ENCODE measurements at places on chromosomes 3 and 15. TPM values are rescaled to one million over a fixed set of nuclear protein-coding genes. Genes with fewer than 3 reads are reported as not detected.
A peak's percentile ranks its signal among the peaks of the same experiment; 100 is the strongest.

DNA sequence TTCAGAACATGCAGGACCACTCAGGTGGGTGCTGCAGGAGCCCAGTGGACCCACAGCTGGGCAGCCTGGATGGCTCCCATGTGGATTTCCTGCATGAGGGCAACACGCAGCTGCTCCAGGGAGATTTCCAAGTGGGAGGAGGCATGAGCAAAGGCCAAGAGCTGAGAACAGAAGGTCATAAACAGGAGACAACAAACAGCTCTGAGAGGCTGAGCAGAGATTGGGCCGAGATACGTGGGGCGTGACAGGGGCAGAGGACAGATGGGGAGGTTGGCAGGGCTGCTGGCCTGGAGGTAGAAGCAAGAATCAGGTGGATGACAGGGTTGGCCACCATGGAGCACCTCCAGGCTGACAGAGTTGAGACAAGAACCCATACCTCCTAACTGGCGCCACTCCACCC lies 2.9 kb downstream of the PHGR1 start:
- H3K4me3 ChIP-seq, result no peak overlapping the region
- H3K4me1 ChIP-seq, result peaks cover 4% of the 10 kb centered on the region
- H3K27ac ChIP-seq, result no peak overlapping the region
- no peak for DNase-seq
- H3K27me3 ChIP-seq, result no peaks in the 10 kb centered on the region

GRCh38 chr3:56825567-56826438 lies 24.1 kb upstream of the ARHGEF3 start:
- no peak for DNase-seq
- no peaks in the 10 kb centered on the region for H3K4me1 ChIP-seq
- H3K27ac ChIP-seq, result no peak overlapping the region
- no peak overlapping the region for H3K4me3 ChIP-seq
- no peaks in the 10 kb centered on the region for H3K27me3 ChIP-seq

DNA sequence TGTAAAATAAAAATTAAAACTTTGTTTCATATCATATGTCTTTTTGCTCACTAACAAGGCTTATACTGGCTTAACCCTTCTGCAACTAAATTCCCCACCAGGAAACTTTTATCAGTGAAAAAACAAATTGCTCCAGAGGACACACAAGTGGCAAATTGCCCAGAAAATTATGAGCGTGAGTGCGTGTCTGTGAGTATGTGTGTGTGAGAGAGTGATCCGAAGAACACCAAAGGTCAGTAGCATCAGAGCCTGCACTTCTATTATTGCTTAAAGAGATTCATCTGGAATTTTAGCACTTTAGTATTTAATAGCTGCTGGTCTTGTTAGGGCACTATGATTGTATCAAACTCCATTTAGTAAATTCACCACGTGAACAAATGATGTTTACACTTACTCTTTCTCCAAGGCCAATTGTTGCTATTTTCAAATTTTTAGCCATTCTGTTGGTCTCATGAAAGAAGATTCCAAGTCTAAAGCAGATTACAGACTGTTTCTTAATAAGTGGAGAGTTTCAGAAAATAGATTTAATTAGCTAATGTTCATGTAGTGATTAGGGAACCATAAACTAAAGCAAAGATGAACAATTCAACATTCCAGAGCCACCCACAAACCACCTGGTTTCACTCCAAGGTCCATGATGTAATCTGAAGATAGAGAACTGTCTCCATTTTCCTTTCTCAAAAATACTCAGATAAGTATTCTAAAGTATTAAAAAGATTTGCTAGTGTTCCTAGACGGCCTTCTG lies 91.1 kb upstream of the IL12A start:
- no peaks in the 10 kb centered on the region for H3K36me3 ChIP-seq
- no peak overlapping the region for H3K27ac ChIP-seq
- H3K4me1 ChIP-seq, result no peaks in the 10 kb centered on the region
- no peaks in the 10 kb centered on the region for H3K27me3 ChIP-seq

DNA sequence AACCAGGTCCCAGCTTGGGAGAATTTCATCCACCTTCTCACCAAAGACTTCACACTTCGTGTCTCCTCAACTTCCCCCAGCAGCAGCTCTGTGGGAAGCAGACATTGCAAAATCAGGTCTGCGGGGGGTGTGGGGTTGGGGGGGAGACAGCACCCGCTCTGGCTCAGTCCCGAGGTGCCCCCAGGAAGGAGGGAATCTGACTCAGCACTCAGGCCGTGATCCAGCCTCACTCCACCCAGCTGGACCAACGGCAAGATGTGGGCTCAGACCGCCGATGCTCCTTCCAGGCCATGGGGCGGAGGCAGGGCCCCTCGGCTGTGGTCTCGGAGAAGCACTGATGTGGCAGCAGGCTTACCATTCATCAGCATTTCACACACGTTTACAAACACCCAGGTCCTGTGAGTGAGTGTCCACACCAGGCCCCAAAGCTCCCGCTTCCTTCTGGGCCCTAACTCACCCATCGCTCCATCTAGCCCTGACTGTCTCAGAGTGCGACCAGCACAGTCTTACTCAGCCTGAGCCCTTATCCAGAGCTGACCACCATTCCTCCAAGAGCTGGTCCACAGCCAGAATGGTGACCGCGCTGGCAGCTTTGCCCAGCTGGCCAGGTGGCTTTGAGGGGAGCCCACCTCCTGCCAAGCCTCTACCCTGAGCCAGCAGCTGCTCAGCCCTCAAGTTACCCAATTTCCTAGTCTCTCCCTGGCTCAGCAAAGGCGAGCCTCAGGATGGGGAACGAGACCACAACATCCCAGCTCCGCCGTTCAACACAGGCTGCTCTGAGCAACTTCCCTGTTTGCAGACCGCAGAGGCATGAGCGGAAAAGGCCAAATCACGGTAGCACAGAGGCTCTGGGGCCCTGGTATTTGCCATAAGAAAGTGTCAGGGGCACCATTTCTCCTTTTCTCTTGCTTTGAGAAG lies 3.3 kb downstream of the STAB1 start:
- no peaks in the 10 kb centered on the region for H3K36me3 ChIP-seq
- no peak overlapping the region for H3K4me3 ChIP-seq
- H3K27ac ChIP-seq, result no peak overlapping the region
- no peaks in the 10 kb centered on the region for H3K4me1 ChIP-seq
- no peaks in the 10 kb centered on the region for H3K27me3 ChIP-seq
- no peak for DNase-seq

- no peak for DNase-seq
- H3K4me3 ChIP-seq, result no peak overlapping the region
- no peaks in the 10 kb centered on the region for H3K27me3 ChIP-seq
- H3K4me1 ChIP-seq, result no peaks in the 10 kb centered on the region
- H3K27ac ChIP-seq, result no peak overlapping the region
These were observed 361.2 kb downstream of the DIPK2A start for GRCh38 chr3:144332868-144333267.

DNA sequence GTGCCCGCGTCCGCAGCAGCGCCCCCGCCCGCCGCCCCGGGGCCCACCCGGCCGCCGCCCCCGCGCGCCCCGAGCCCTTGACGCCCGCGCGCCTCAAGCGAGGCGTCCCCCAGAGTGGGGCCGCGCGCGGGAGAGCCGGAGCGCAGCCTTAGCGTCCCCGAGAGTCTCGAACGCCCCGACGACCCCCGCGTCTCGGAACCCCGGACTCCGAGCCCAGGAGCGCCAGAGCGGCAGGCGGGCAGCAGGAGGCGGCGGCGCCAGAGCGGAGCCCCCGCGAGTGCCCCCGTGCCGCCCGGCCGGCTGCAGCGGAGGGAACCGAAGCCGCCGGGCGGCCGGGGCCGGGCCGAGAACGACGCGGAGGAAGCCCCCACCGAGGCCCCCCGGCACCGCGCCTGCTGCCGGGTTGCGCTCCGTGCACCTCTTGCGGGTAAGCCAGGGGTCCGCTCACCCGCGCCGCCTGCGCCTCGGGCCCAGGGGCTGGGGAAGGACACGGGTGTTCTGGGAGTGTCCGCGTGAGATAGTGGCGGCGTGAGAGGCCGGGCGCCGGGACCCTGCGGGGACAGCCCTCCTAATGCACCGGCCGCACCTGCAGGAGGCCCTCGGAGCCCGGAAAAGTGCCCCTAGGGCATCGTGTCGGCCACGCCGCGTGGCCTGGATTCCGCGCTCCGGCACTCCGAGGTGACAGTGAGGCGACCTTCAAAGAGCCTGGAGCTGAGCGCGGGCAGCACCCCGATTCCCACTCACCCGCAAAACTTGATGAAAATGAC lies 52.0 kb upstream of the ULK4 start:
- no peaks in the 10 kb centered on the region for H3K27me3 ChIP-seq
- H3K4me1 ChIP-seq, result no peaks in the 10 kb centered on the region
- H3K36me3 ChIP-seq, result no peaks in the 10 kb centered on the region
- H3K27ac ChIP-seq, result peak overlapping the region; percentile 69

DNA sequence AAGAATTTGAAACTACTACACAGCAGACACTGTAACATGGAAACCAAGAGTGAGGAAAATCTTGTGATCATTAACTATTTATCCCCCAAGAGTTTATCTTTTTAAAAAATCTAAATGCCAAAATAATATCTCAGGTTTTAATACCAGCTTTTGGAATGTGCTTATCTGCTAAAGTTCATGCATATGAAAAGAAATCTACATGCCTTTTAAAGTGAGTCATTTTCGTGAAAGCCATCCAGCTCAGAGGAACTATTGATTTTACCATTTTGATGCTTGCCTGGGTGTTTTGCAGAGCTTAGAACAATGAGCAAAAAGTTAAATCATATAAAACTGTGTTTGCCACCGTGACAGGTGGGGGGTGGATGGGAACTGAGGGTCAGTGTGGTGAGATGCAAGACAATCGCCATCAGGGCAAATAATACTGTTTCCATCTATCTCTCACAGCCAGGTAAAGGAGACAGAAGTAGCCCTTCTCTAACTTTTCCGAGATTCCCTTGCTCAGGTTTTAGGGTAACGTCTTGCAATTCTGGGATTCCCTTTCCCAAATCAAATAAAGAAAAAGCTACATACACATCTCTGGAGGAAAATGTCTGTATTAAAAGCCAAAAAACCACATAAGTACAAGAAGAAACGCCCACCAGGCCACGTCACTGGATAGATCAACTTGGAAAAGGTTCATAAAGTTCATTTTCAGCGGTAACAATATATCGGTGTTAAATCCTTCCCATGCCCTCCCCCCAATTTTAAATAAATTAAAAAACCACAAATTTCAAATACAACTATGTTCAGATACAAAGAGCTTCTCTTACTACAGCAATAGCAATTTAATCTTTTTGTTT lies 2.0 kb downstream of the TMEM158 start:
- no peaks in the 10 kb centered on the region for H3K4me1 ChIP-seq
- H3K27ac ChIP-seq, result no peak overlapping the region
- DNase-seq, result no peak
- no peaks in the 10 kb centered on the region for H3K36me3 ChIP-seq
- H3K27me3 ChIP-seq, result no peaks in the 10 kb centered on the region

- no peaks in the 10 kb centered on the region for H3K4me1 ChIP-seq
- peak overlapping the region; percentile 45 for H3K4me3 ChIP-seq
- H3K27me3 ChIP-seq, result no peaks in the 10 kb centered on the region
- DNase-seq, result no peak
- peak overlapping the region; percentile 63 for H3K27ac ChIP-seq
These were observed 1.1 kb downstream of the PLXND1 start for GRCh38 chr3:129605203-129605921.

DNA sequence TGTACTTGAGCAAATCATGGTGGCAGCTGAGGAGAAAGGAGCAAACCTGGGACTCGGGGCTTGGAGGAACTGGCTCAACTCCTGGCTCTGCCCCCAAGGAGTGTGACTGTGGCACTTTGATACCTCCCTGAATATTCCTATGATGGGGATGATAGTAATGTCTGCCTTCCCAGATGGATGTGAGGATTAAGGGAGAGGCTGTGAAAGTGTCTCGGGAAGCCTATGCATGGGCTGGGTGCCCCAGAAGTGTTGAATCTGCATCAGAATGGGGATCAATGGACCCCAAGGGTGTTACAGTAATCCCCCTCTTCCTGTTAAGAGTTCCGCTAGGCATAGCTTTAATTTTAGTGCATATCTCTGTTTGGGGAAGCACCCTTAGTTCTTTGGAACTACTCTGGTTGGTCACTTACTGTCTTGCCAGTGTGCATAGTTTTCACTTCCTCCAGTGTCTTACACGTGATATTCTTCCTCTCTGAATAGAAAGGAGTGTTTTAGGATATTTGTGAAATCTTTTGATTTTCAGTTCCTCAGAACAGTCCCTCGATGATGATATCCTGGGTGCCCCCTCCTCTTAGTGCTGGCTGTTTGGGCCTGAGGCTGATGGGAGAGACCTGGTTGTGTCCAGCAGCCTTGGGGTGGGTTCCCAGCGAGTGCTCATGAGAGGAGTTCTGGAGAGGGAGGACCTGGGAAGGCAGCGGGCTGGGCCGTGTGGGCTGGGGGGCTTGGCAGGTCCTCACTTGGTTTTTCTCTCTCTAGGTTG lies 97.5 kb downstream of the CHDH start:
- no peaks in the 10 kb centered on the region for H3K36me3 ChIP-seq
- no peak for DNase-seq
- no peaks in the 10 kb centered on the region for H3K4me1 ChIP-seq
- no peak overlapping the region for H3K4me3 ChIP-seq
- H3K27ac ChIP-seq, result no peak overlapping the region

GRCh38 chr3:46946416-46946815 lies 30.1 kb downstream of the CCDC12 start:
- H3K4me1 ChIP-seq, result peaks cover 25% of the 10 kb centered on the region
- DNase-seq, result no peak
- H3K27me3 ChIP-seq, result no peaks in the 10 kb centered on the region
- no peaks in the 10 kb centered on the region for H3K36me3 ChIP-seq
- no peak overlapping the region for H3K4me3 ChIP-seq

GRCh38 chr3:11172096-11172690 lies 17.9 kb downstream of the HRH1 start:
- no peaks in the 10 kb centered on the region for H3K4me1 ChIP-seq
- DNase-seq, result no peak
- no peaks in the 10 kb centered on the region for H3K36me3 ChIP-seq
- H3K27me3 ChIP-seq, result no peaks in the 10 kb centered on the region
- H3K4me3 ChIP-seq, result no peak overlapping the region

DNA sequence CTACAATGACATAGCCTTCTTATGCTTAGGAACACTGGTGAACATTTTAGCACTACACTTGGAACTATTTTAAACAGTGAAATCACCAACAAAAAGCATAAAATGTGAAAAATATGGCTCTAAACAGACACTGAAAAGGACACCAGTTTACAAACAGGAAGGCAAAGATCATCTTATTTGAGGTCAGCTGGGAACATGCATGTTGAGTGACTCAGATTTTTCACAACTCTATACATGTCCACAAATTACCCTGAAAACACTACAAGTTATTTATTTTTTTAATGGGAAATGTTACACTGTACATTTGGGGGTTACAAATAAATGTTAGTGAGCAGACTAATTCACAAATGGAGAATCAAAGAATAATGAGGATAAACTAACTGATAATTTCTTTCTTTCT lies 12.5 kb upstream of the GK5 start:
- H3K36me3 ChIP-seq, result no peaks in the 10 kb centered on the region
- H3K27ac ChIP-seq, result no peak overlapping the region
- no peaks in the 10 kb centered on the region for H3K27me3 ChIP-seq
- H3K4me3 ChIP-seq, result no peak overlapping the region

The PARP15 gene
- 0.23 TPM for total RNA-seq

The SLC24A5 gene
- not detected for total RNA-seq

The SEMA5B gene
- total RNA-seq, result 2.9 TPM

The RHOV gene
- 11.7 TPM for total RNA-seq

The CLSTN2 gene
- total RNA-seq, result 60.3 TPM

The C2CD4A gene
- 0.28 TPM for total RNA-seq

The MASP1 gene
- total RNA-seq, result 27.3 TPM

Measured in prostate gland (tissue), 2 donors.